ENCODE measurements at places on chromosomes 2 and 18.

GRCh38 chr2:173929441-173929840 lies 35.7 kb downstream of the SP3 start:
- no peak for DNase-seq

GRCh38 chr2:12236136-12236844 lies 480.4 kb upstream of the TRIB2 start:
- DNase-seq = no peak

DNA sequence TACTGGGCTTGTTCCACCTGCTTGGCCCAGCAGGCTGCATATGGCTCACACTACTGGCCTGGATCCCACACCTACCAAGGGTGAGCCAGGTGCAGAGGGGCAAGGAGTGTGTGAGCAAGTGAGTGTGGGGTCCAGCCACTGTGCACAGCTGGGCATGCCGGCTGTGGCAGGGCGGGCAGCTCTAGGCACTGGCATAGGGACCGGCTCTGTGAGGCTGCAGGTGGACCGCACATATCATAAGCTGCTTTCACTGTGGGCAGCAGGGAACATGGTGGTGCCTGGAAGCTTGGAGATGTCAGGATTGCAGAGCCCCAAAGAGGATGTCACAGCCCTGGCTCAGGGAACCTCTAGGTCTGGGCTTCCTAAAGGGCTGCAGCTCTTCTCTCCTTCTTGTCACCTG lies 154.3 kb downstream of the THSD7B start:
- no peak for DNase-seq

GRCh38 chr2:105377871-105378270 lies 21.0 kb downstream of the FHL2 start:
- DNase-seq = no peak

GRCh38 chr2:29951576-29951975 lies 30.2 kb upstream of the ALK start:
- DNase-seq = no peak

DNA sequence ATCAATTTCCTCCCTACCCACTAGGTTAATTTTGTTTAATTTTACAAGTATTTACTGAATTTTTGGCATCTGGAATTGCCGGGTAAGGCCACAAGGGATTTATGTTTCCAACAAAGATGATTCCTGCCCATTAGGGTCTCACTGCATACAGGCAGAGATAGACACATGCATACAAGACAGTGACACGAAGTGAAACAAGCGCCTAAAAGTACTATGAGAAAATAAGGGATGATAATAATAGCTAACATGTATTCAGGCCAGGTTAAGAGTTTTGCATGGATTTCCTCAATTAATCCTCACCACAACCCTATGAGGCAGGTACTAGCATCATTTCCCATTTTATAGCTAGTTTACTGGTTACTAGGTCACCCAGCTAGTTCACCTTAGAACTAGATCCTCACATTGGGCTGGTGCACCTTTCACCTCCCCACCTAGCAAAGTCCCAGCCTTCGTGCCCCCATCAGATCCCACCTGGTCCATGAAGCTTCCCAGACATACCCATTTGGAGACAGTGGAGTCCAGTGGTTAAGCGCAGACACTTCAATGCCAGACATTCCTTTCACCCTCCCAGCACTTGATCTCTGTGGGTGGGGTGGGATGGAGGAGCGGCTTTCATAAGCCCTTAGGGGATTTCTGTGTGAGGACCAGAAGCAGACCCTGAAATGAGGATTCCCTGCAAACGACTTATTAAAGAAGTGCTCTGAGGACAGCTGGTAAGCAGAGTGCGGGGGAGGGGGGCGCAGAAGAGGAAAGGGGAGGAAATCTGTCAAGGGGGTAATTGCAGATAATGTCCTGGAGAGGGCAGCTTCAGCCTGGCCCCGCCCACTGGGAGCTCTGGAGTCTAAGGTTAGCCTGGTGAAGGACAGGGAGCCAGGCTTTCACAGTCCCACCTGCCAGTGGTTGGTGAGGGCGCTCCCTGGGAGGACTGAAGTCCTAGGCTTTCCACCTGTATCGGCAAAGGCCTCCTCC lies 5.8 kb upstream of the DGUOK start:
- DNase-seq = no peak

- DNase-seq = no peak
Measured at GRCh38 chr2:230866756-230867523, 2.2 kb downstream of the ITM2C start.

DNA sequence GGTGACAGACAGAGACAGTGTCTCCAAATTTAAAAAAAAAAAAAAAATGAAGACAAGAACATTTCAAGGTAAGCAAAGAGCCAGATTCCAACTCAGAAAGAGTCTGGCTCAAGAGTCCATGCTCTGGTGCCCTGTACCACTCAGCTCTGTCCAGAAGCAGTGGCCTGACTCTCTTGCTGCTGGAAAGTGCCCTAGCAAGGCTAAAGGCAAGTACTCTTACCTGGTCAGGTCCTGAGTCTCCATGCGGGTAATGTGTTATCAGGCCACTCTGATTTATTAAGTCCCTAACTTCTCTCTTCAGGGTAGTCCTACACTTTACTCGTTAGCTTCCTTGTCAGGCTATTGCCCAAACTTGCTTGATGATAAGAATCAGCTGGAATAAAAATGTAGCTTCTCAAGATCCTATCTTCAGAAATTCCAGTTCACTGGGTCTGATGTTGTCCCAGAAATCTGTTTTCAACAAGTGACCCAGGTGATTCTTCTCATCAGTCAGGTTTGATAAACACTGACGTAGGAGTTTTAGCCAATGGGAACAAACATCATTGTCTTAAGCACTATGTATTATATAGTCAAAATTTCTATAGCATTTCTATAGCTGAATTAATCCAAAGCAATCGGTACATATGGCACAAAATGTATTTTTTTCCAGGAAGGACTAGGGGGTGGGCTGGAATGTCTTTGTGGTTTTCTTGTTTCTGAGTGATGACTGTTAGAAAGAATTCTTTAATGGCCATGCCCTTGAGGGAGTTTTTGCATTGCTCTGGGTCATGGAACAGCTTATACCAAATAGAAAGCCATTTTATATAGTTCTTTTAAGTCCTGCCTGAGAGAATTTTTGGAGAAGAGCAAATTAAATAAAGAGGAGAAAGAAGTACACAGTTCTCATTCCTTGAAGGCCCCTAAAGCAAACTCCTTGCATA lies 139.9 kb upstream of the DNMT3A start:
- no peak for DNase-seq

DNA sequence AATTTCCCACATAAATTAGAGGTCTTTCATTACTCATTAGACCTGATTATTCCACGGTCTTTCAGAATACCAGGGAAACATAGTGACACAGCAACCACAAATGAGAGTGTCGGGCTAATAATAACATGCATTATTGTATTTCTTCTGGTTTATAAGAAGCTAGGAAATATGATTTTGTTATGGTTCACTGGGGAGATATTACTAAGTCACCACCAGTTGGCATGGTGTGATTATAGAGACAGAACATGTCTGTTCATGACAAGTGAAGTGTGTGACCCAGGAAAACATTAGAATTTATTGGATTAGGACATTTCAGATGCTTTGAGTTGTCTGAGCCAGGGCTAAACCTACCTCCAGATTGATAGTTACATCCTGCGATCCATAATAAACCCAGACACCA lies 494.4 kb downstream of the FBXO15 start:
- DNase-seq = no peak

- peak; percentile 55 for DNase-seq
Measured at GRCh38 chr2:106104332-106105062, 89.6 kb downstream of the UXS1 start.

- DNase-seq = no peak
Measured at GRCh38 chr2:239472235-239472775, 71.5 kb upstream of the HDAC4 start.

DNA sequence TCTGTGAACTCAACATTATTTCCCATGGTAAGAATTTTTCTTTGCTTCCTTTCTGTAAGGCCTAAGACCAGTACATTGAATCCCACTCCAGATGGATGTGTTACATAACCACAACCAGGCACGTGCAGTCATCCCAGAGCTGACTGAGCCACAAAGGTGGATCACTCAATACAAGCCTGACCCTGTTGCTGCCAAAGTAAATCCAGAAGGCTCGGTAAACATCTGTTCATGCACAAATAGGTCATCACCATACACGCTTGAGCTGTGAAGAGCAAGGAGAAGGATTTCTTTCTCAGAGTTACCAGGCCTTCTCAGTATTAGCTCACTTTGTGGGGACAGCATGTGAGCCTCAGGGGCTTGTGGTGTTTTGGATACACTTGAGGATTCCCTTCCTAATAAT lies 791.4 kb upstream of the FANCL start:
- peak; percentile 44 for DNase-seq

GRCh38 chr2:60523963-60524362 lies 29.5 kb downstream of the BCL11A start:
- DNase-seq = no peak

DNA sequence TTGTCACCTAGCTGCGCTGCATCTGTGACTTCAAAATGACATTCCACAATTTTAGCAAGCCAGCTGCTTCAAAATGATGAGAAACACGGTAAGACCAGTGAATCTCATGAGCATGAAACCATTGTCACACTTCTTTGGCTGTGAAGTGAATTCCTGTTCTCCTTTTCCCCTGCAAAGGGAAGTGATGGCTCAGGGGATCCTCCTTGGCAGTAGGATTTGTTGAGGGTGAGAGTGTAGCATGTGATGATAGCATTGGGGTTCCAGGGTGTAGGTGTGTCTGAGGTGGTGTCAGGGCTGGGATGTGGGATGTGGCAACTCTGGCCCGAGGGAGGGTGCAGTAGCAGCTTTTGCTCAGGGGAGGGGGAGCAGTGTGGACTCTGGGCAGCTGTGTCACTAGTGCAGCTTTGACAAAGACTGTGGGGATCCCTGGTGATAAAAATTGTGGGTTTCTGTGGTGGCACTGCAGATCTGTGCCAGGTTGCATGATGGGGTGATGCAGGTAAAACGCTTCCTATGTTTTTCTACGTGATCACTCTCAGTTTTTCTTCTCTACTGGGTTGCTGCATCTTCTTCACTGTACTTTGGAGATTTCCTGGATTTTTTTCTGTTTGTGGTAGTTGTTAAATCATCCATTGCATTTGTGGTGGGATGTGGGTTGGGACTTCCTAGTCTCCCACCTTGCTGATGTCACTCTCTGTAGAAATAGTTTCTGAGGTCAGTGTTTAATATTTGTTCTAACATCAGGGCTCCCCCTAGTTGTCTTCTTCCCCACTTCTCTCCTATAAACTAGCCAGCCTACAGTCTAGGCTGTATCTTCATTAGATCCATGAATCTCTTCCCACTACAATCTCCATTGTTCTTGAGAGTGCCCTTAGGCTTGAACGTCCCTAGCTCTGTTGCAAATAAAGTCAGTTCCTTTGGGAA lies 107.0 kb downstream of the ACTR3 start:
- DNase-seq = no peak

- DNase-seq = no peak
Measured at GRCh38 chr2:159093497-159093896, 125.1 kb downstream of the TANC1 start.

DNA sequence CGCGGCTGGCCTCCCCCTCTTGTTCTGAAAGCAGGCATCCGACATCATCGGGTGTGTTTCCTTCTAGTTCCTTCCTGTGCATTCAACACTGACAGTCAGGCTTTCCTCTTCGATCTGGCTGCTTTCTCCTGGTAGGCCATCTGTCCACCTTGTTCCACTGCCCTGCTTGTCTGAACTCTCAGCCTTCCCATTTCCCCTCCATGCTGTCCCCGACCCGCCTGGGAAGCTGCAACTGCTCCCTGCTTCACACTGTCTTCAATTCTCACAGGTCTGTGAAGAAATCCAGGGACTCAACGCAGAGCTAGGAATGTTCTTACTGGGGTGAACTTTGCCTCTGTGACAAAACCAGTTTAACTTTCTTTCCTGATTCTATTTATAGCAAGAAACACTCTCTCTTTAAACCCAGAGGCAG lies 43.0 kb downstream of the KIF3C start:
- no peak for DNase-seq

DNA sequence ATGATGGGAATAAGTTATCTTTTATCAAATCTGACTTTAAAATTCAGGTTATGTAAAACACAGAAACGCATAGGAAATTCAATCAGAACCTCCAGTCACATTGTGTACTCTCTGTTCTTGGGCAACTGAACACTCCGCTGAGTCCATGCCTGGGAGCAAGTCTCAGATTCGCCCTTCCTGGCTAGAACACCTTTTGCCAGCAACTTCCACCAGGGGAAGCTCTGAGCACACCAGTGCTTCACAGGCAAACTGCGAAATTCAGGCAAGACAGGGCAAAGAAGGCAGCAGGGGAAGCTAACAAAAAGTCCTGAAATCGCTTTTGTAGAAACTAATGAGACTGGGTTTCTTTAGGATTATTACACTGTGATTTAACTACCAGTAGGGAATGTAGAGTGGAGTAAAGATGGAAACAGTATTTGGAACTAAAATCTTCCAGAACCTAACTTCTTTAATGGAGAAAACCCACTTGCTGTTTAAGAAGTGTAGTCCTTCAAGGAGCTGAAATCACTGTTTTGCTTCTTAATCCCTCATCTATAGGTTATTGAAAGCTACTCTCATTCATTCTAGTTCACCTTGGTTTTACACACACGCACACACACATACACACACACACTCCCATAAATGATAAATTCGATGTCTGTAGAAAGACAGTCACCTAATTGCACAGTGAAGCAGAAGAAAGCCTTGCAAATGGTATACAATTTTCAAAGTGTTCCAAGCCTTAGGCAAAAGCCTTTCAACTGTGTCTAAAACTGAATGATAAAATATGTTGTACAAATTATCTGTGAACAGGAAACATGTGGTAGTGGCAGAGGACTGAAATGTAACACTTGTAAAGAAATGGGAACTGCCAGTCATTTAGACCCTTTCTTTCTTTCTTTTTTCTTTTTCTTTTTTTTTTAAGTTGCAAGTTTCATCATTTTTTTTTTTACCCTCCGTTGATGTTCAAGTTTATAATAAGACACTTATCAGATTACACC lies 214.5 kb downstream of the TMEM182 start:
- peak; percentile 8 for DNase-seq

DNA sequence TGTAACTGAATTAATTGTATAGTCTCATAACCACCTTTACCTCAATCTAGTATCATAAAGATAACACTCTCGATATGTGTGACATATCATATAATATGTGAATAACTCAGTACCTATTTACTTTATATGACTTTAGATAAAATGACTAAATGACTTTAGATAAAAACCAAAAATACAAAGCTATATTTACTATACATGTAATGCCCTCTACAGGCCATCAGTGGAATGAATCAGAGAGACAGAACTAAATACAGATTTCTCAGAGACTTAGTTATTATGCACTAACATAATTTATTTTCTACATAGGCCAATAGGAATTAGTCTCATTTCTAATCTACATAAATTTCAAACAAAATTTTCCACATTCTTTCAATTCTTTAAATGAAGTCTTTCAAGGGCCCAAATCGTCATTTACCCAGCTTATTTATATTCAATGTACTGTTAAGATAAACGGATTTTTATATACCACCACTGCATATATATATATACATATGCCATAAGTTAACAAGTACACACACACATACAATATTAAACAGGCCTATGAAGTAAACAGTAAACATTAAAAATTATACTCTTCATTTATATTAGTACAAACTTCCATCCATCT lies 219.9 kb downstream of the EXOC6B start:
- no peak for DNase-seq

DNA sequence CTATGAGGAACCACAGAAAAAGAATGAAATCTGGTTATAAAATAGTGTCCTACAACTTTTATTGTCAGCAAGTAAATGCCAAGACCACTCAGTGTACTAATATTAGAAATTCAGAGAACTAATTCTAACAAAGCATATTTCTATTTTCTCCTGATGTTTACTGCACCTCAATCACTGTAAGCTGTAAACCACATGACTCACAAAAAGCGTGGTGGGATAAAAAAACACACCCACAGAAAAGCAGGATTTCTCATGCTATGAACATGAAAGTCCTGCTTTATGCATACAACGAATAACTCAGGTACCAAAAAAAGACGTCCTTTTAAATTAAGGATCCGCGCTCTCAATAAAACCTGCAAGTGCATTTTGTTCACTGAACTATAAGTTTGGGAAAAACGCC lies 797 bp downstream of the TXNL4A start:
- DNase-seq = no peak
